ENCODE measurements at places on chromosomes 1 and 21. TPM values are rescaled to one million over a fixed set of nuclear protein-coding genes. Genes with fewer than 3 reads are reported as not detected.
A peak's percentile ranks its signal among the peaks of the same experiment; 100 is the strongest.

CELA2A gene
- total RNA-seq, result not detected

HTR6 gene
- not detected for total RNA-seq

HES5 gene
- total RNA-seq, result not detected

HMGCS2 gene
- 0.16 TPM for total RNA-seq

DNA sequence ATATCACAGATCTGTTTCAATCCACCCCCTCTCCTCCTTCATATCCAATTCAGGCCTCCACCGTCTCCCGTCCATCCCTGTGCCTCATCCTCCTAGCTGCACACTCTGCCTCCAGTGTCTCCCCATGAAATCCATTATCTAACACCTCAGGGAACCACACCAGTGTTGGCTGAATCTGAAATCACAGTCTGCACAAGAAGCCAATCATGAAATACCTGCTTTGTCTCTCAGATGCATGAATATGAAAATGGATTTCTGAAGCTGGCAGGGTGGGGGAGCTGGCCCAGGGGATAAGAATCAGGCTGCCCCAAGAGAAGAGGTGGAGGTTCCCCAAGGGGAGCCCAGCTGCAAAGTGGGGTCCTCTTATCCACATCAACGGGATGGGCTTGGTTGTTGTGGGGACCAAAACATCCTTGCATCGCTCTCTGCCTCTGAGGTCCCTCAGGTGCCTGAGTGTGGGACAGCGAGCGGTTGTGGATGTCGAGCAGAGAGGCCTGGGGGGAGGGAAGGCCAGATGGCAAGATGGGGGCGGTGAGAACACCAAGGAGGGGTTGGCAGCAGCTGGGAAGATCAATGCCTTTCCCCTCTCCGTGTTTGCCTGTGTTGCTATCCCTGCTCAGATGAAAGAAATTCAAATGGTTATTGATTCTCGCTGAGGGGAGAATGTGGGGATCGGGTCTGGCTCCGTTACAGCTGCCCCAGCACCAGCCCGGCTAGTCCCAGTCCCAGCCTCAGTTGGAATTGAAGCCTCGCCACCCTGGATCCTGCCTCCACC, 237.3 kb upstream of the POU3F1 start:
- no peaks in the 10 kb centered on the region for H3K27me3 ChIP-seq
- H3K27ac ChIP-seq, result no peak overlapping the region
- no peaks in the 10 kb centered on the region for H3K4me1 ChIP-seq
- DNase-seq, result no peak
- H3K36me3 ChIP-seq, result no peaks in the 10 kb centered on the region

DNA sequence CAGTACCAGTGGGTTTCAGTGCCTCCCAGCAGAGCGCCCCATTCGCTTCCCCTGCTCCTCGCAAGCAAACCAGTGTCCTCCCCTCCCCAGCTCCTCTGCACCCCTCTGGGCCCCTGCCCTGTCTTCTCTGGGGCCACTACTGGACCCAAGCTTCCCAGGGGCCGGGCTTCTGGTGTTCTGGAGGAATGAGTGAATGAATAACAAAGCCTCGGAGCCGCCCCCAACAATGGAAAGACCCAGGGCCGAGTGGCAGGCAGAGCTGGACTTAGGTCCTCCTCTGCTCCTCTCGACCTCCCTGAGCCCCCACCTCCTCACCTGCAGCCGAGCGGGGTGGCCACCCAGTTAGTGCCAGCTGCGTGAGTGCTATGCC, 37.6 kb downstream of the MATN1 start:
- no peak overlapping the region for H3K4me3 ChIP-seq
- H3K27ac ChIP-seq, result no peak overlapping the region
- no peak for DNase-seq
- H3K4me1 ChIP-seq, result peaks cover 7% of the 10 kb centered on the region
- H3K36me3 ChIP-seq, result no peaks in the 10 kb centered on the region

GRCh38 chr1:156883919-156884318, 9.6 kb upstream of the PEAR1 start:
- no peaks in the 10 kb centered on the region for H3K4me1 ChIP-seq
- no peak for DNase-seq
- no peak overlapping the region for H3K4me3 ChIP-seq
- no peaks in the 10 kb centered on the region for H3K36me3 ChIP-seq
- peaks cover 6% of the 10 kb centered on the region for H3K27me3 ChIP-seq

GRCh38 chr1:232016616-232017015, 390.0 kb downstream of the DISC1 start:
- H3K27ac ChIP-seq, result no peak overlapping the region
- H3K4me3 ChIP-seq, result no peak overlapping the region
- no peaks in the 10 kb centered on the region for H3K4me1 ChIP-seq
- DNase-seq, result no peak
- no peaks in the 10 kb centered on the region for H3K27me3 ChIP-seq

- H3K27me3 ChIP-seq, result no peaks in the 10 kb centered on the region
- no peak overlapping the region for H3K4me3 ChIP-seq
- no peaks in the 10 kb centered on the region for H3K4me1 ChIP-seq
- no peak overlapping the region for H3K27ac ChIP-seq
Observed at GRCh38 chr1:22264464-22265341, 121.8 kb upstream of the WNT4 start.

- H3K36me3 ChIP-seq, result no peaks in the 10 kb centered on the region
- H3K4me3 ChIP-seq, result no peak overlapping the region
- H3K4me1 ChIP-seq, result no peaks in the 10 kb centered on the region
Observed at GRCh38 chr21:19326531-19327319, 923.1 kb upstream of the TMPRSS15 start.

DNA sequence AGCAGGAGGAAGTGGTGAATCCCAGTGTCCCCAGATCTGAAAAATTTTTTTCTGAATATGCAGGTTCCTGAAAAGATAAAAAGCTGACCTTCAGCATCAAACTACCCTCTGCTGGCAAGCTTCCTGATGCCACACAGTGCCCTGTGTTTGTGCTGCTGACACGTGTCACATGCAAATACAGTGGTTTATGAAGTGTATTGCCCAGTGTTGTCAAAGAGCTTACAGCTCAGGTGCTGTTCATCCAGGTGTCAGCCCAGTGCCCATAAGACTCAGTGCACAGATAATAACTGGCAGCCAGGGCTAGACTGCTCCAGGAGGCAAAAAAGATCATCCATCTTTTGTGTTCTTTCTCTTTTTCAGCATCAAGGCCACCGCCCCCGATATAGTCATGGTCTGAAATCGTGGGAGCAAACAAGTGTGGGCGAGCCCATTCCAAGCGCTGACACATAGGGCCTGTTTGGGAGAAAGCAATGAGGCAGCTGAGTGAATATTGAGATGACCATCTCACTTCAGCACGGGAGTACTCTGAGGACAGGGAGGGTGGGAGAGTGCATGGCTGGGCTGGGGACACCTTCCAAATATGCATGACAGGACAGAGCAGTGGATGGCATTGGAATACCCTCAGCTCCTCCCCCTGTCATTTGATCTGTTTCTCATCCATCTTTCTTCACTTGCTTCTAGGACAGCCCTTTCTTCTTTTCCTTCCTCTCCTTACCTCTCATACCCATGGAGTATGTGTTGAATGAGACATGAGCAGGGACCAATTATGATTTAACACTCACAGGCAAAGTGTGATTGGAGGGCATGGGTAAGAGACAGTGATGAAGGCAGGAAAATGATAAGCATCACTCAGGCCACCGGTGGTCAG, 6.4 kb upstream of the KCNK1 start:
- no peaks in the 10 kb centered on the region for H3K36me3 ChIP-seq
- no peaks in the 10 kb centered on the region for H3K4me1 ChIP-seq
- no peaks in the 10 kb centered on the region for H3K27me3 ChIP-seq
- no peak overlapping the region for H3K4me3 ChIP-seq
- DNase-seq, result no peak
- no peak overlapping the region for H3K27ac ChIP-seq

- no peak for DNase-seq
- H3K27me3 ChIP-seq, result no peaks in the 10 kb centered on the region
- no peak overlapping the region for H3K4me3 ChIP-seq
- no peaks in the 10 kb centered on the region for H3K4me1 ChIP-seq
Observed at GRCh38 chr21:16406355-16406754, 676.6 kb downstream of the USP25 start.

DNA sequence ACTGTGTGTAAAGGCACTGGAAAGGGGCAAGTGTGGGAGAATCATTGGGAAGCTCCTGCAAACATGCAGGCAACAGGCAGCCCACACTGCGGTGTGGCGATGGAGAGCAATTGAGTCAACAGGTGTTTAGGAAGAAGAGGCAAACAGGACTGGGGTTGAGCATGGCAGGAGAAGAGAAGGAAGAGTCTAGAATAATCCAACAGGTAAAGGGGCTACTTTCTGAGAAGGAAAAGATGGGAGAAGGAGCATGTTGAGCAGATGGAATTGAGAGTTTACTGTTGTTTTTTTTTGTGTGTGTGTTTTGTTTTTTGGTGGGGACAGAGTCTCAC, 4.2 kb downstream of the DOP1B start:
- DNase-seq, result no peak
- H3K27me3 ChIP-seq, result no peaks in the 10 kb centered on the region
- no peaks in the 10 kb centered on the region for H3K36me3 ChIP-seq
- H3K4me1 ChIP-seq, result no peaks in the 10 kb centered on the region
- H3K27ac ChIP-seq, result no peak overlapping the region
- H3K4me3 ChIP-seq, result no peak overlapping the region

GRCh38 chr1:183953031-183953430, 84.5 kb downstream of the COLGALT2 start:
- H3K4me1 ChIP-seq, result no peaks in the 10 kb centered on the region
- no peak overlapping the region for H3K27ac ChIP-seq
- no peaks in the 10 kb centered on the region for H3K36me3 ChIP-seq
- no peaks in the 10 kb centered on the region for H3K27me3 ChIP-seq
- no peak overlapping the region for H3K4me3 ChIP-seq

DNA sequence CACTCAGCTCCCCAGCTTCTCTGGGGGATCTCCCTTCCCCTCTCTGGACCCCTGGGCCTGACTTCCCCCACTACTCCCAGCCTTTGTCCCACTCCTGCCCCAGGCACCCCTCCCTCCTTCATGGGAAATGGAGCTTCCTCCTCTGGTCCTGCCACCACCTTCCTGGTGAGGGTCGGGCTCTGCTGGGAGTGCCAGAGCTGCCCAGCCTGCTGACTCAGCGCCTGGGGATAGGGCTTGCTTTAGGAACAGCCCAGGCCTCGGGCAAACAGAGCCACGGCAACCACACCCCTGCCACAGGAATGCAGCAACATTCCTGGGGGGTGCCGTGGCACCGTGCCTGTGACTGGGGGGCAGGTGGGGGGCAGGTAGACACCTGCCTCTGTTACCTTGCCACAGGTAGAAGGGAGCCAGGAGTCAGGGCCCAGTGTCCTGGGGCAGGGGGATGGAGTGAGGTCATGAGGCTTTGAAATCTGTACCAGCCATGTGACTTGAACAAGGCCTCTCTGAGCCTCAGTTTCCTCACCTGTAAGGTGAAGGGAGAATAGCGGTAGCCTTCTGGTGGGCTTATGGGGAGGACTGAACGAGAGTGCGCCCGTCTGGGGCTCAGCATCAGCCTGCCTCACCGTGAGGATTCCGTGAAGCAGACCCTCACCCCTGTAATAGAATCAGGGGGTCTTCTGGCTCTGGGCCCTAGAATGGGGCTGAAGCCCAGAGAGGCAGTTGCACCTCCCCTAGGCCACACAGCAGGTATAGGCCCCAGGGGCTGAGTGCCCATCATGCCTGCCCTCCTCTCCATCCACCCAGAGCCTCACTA, 17.8 kb upstream of the EPHA2 start:
- H3K4me3 ChIP-seq, result no peak overlapping the region
- H3K27me3 ChIP-seq, result no peaks in the 10 kb centered on the region
- peak overlapping the region; percentile 96 for H3K27ac ChIP-seq
- no peaks in the 10 kb centered on the region for H3K36me3 ChIP-seq
- H3K4me1 ChIP-seq, result peaks cover 37% of the 10 kb centered on the region

GRCh38 chr1:29698033-29698432, 461.7 kb downstream of the PTPRU start:
- H3K27me3 ChIP-seq, result no peaks in the 10 kb centered on the region
- H3K36me3 ChIP-seq, result no peaks in the 10 kb centered on the region
- H3K4me3 ChIP-seq, result no peak overlapping the region
- no peaks in the 10 kb centered on the region for H3K4me1 ChIP-seq
- no peak for DNase-seq

GRCh38 chr1:30302858-30303257, 420.5 kb downstream of the MATN1 start:
- no peak overlapping the region for H3K4me3 ChIP-seq
- peaks cover 19% of the 10 kb centered on the region for H3K27me3 ChIP-seq
- H3K36me3 ChIP-seq, result no peaks in the 10 kb centered on the region

DNA sequence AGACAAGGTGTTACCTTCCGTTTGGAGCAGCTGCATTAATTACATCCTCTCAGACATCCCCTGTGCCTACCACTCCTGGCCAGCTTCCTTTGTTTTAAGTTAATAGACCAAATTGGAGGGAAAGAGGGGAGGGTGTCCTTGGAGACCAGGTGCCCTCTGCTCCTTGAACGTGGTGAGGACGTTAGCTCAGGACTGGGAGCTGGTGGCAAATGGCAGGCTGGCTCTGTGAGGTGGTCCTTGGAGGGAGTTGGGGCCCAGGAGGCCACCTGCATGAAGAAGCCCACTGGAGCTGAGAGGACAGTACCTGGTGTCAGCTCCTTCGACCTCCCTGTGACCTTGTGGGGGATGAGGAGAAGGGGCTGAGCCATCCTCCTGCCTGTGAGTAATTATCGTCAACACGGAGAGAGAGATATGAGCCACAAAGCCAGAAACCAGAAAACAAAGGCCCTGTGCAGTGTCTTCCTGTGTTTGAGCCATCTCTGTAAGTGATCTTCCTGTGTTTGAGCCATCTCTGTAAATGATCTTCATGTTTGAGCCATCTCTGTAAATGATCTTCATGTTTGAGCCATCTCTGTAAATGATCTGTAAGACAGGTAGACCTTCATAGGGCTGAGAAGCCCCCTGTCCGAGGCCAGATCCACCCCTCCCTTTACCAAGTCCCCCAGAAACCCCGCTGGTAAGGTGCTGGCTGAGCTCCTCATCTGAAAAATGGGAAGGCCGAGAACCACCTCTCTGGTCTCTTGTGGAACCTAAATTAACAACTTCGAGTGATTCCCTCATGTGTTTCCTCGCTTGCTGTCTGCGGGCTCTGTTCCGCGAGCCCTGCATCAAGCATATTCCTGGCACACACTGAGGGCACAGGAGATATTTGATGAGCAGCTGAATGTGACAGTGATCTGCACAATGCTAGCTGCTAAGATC, 126.0 kb downstream of the CAMTA1 start:
- no peaks in the 10 kb centered on the region for H3K36me3 ChIP-seq
- no peaks in the 10 kb centered on the region for H3K4me1 ChIP-seq
- no peaks in the 10 kb centered on the region for H3K27me3 ChIP-seq
- H3K4me3 ChIP-seq, result no peak overlapping the region

All from breast epithelium (tissue), 4 donors.